Stimulated activated CD8-positive, alpha-beta memory T cell treated with anti-CD3 and anti-CD28 coated beads, Interleukin-15, amount 100 ng/mL, for 1 hour (primary cell): ENCODE measurements at places on chromosomes 4 and X.

- DNase-seq, result no peak
Measured at GRCh38 chrX:38699121-38699520, 102.1 kb upstream of the MID1IP1 start.

DNA sequence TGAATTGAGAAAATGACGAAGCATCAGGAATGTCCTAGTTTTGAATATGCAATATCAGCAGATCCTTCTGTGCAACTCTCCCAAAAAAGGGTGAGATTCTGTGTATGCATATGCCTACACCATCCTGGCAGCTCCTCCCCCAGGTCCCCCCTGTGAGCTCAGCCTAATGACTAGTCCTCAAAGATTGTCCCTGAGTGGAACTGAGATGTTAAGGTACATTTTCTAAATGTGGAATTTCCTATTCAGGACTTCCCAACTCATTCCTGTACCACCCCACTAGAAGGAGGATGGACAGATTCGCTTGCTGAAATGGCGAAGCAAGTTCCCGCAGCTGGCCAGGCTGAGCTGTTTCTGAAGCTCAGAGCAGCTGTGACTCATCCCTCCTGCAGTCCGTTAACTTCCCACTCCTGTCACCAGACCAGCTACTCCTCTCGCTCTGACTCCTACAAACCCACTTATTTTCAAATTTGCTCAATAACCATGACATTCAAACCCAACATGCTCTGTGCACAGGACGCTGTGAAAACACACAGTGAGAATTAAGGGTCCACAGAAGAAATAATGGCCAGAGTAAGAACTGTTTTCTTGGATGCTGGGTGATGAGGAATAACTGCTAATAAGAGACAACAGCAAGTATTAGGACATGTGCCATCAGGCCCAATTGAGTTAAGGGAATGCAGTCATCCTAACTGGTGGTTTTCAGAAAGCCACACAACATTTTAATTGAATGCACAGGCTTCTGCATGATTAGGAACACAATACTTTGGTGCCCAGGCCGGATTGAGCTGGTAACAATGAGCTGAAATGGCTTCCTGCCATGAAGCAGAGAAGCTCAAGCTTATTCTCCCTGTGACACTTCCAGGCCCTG lies 40.0 kb upstream of the IRF2 start:
- no peak for DNase-seq

DNA sequence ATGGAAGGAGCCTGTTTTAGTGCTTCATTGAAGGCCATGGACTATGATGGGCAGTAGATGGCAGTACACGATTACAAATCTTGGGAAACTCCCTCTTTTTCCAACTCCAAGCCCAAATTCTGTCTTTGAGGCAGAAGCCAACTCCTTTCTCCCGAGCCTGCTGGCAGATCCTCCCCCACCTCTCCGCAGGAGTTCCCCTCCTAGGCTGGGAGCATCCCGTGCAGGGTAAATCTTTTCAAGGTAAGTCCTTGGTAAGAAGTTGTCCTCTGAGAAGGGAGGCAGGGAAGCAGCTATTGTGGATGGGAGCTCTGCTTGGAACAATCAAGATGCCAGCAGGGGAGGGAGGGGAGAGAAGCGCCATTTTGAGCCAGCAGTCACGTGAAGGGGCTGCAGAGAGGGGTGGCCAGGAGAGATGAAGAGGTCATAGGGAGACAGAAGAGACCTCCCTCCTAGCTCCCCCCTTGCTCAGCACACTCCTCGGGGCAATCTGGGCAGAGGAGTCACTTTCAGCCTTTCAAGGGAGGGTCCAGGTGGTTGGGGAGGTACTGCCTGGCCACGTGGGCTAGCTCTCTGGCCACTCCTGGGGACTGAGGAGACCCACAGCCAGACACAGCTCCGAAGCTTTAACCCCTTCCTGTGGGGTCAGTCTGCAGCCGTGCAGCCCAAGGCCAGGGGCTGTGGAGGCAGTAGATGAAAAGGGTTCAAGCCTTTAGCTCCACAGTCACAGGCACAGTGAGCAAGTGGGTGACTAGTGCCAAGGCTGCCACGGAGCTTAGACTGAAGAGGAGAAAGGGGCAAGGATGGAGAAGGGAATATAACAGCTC lies 9.6 kb downstream of the CC2D2A start:
- no peak for DNase-seq

GRCh38 chrX:51494409-51494808 lies 2.0 kb downstream of the NUDT11 start:
- DNase-seq, result no peak

DNA sequence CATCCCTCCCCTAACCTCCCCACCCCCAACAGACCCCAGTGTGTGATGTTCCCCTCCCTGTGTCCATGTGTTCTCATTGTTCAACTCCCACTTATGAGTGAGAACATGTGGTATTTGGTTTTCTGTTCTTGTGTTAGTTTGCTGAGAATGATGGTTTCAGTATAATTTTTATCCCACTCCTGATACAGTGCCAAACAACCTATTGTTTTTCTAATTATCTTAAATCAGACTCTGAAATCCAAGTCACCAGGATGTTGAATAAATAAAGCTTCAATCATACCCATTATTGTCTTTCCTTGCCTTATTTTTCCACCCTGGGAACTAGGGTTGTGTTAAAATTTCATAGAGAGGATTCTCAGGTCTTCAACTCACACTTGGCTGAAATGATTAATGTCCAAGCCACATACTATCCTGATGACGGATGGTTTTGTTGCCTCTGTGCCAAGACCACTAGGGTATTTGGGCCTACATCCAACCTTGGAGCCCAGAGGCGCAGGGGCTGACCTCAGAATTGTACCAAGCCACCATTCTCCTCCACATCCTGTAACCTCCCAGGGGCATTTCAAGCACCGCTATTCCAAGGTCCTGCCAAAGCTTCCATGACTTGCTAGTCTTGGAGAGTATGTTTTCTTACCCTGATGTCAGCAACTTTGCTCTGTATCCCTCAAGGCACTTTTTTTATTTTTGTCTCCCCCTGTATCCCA lies 332.4 kb downstream of the ARHGAP24 start:
- no peak for DNase-seq

DNA sequence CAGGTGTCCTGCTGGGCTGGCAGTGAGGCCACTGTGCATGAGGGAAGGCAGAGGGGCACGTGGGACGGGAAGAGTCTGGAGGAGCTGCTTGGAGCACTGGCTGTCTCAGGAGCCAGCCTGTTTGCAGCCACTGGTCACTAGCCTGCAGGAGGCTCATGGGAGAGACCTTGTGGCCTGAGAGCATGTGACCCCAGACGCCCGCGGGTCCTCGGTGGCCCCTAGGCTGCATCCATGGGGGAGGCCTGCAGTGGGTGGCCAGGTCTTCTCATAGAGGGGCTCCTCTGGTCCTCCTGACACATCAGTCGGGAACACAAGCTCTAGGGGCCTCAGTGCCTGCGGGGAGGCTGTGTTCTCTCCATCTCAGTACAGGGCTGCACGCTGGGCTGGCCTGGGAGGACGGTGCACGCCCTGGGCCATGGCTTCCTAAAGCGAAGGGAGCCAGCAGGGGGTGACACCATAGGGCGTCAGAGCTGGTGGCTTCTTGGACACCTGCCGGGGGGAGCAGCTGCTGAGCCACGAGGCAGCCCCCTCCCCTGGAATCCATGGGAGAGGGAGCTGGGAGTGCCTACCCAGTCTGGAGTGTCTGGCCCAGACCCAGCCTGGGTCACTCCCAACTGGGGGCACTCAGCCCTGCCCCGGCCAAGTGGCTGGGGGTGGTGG lies 12.3 kb downstream of the NAT8L start:
- no peak for DNase-seq

DNA sequence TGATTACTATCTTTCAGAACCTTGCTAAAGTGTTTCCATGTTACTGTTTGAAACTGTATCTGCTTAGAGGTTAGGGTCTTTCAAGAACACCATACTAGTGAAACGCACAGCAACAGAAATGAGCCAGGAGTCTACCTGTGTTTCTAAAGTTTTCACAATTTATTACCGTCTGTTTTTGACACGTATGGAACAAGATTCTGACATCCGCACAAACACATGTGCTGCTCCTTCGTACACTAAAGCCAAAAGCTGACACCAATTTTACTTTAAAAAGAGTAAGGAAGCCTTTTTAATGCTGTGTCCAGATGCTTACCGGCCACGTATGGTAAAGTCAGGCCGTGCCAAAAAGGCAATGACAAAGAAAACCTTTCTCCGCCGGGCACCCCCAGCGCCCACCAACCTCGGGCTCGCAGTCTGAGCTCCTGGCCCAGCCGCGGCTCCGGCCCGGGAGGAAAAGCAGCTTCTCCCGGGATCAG lies 532 bp downstream of the RPS4X start:
- no peak for DNase-seq

DNA sequence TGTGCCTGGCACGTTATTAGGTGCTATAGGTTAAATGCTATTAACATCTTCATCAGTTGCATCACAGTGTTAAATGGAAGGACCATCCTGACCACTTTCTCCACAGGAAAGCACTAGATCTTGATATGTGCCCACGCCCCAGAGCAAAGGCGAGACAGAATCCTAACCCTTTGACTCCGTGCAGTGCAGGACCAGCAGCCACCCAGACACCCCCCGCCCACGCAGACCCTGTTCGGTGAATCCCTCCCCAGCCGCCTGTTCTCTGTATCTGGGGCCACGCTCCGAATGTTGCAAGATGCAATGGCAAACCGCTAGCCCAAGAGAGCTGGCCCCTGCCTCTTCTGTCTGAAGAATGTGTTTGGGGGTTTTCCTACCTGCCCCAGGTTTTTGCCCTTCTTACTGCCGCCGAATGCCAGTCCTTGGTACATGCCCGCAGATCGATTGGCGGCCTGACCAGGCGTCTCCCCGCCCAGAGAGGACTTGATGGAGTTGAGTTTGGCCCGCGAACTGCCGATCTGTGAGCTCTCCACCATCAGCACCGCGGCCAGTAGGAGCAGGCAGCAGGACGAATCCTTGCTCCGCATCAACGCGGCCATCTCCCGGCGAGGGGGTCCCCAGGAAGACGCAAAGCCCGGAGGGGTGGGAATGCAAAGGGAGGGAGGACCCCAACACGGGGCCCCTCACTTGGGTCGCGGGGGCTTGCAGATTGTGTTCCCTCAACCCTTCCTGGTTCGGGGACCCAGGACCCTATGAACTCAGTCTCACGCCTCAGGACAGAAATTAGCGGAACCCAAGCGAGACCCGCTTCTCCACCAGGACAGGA lies 906 bp downstream of the DKK2 start:
- no peak for DNase-seq

DNA sequence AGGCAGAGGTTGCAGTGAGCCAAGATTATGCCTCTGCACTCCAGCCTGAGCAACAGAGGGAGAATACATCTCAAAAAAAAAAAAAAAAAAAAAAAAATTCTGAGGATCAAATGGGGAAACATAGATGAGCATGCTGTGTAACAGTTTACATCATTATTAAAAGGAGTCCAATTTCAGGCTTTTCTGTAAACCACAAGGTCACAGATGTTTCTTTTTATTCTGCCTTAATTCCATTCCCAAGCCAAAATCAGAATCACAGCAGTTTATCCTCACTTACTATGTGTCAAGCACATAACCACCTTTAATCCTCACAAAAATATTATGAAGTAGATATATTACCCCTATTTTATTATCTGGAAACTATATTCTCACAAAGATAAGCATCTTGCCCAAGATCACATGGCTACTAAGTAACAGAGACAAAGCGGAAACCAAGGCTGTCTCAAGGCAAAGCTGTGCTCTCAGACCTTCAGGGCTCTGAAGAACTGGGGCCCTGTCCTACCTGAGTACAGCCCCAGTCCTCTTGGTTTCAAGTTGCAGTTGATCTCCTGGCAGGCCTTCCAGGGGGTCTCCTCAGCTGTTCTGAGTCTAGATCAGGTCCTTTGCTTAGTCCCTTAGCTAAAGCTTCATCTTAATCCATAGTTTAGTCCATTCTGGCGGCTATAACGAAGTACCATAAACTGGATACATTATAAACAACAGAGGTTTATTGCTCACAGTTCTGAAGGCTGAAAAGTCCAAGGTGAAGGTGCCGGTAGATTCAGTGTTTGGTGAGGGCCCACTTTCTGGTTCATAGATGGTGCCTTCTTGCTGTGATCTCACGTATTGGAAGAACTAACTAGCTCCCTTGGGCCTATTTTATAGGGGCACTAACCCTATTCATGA lies 141.3 kb downstream of the PALLD start:
- DNase-seq, result no peak

DNA sequence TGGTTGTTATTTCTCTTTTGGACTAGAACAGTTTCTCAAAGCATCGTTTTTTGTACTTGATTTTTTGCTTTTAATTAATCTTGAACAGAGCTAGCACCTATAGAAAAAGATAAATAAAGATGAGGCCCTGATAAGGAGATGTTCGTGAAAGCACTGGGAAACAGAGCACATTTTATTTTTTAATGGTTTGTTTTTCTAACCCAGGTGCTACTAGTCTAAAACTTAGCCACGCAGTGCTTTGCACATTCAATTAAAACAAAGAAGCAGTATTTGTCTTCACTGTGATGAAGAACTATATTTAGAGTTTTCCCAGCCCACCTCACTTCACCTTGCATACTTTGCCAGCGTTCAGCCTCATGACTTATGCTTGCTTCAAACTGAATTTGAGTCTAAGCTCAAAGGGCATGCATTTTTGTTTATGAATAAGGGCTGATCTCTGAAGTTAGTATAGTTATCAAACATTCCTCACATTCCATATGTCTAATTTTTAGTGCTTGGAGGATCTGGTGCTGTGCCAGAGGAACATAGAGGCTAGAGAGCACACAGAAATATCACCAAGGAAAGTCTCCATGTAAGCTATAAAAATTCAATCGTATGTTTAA lies 76.7 kb downstream of the WWC2 start:
- DNase-seq, result no peak

- DNase-seq, result no peak
Measured at GRCh38 chr4:16457944-16458343, 231.7 kb upstream of the TAPT1 start.

GRCh38 chr4:156505341-156505955 lies 466.2 kb downstream of the PDGFC start:
- DNase-seq, result no peak

DNA sequence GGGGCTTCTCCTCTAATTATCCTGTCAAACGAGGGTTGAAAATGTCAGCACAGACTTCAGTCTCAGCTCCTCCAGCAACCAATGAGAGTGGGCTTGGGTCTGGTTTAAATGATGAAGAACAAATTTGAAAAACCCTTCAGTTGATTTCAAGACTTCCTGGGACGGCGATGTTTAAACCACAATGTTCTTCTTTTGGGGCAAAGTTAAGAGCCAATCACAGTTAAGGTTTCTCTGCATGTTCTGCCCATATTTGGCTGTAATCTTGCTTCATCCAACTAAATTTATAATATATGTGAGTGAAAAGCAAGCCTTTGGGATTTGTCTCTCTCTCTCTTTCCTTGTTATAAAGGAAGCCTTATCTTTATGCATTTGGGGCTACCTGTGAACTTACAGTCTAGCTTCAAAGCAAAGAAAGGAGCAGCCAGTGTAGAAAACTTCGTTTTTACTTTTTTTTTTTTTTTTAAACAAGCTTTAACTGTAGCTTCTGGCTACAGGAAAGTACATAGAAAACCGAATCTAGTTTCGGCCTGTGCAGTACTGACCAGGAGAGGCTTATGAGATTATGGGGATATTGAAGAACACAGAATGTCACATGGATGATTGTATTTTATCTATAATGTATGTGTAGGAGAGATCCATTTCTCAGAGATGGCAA lies 46.8 kb upstream of the FAM9C start:
- DNase-seq, result no peak
